IMR-90 (cell line): ENCODE measurements at places on chromosomes 2 and 18. TPM values are rescaled to one million over a fixed set of nuclear protein-coding genes. Genes with fewer than 3 reads are reported as not detected.
A peak's percentile ranks its signal among the peaks of the same experiment; 100 is the strongest.

RPRM gene
- polyA plus RNA-seq = not detected in 2 replicates

DUSP11 gene
- polyA plus RNA-seq = 21.8 and 22.4 TPM in 2 replicates

EMILIN2 gene
- polyA plus RNA-seq = 0.14 and 0.34 TPM in 2 replicates

CTNNA2 gene
- polyA plus RNA-seq = not detected in 2 replicates

MEP1B gene
- polyA plus RNA-seq = not detected in 2 replicates

TTL gene
- polyA plus RNA-seq = 13.4 and 18.2 TPM in 2 replicates

AOX1 gene
- polyA plus RNA-seq = 18.7 and 21.7 TPM in 2 replicates

ALLC gene
- not detected in 2 replicates for polyA plus RNA-seq

DNA sequence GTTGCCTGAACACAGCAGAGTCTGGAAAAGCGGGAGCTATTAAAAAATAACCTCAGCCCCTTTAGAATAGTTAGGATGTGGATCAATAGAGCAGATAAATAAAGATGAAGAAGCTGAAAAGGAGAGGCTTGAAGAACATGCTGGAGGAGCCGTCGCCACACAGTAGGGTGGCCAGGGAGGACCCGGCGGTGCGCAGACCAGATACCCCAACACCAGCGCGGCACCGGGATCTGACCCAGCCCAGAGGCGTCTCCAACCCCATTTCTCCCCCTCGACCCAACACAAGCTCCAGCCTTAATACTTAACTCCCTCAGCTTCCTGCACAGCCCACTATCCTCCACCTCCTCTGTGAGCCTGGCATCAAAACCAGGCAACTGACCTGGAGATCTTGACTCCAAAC, 16.0 kb downstream of the CYB5A start:
- no peaks in the 10 kb centered on the region for H3K27me3 ChIP-seq
- no peak overlapping the region for H3K4me3 ChIP-seq
- DNase-seq = no peak
- H3K4me1 ChIP-seq = no peaks in the 10 kb centered on the region
- H3K36me3 ChIP-seq = no peaks in the 10 kb centered on the region

- H3K4me3 ChIP-seq = no peak overlapping the region
- no peaks in the 10 kb centered on the region for H3K27me3 ChIP-seq
- peaks cover 18% of the 10 kb centered on the region; the same call in 1 of the 2 replicates for H3K4me1 ChIP-seq
- no peaks in the 10 kb centered on the region for H3K36me3 ChIP-seq
- peak overlapping the region; percentile 99 for H3K27ac ChIP-seq
- peak; percentile 84 for DNase-seq
These were observed 435.7 kb downstream of the ZEB2 start for GRCh38 chr2:144084114-144084661.

GRCh38 chr2:235706506-235706905, 212.7 kb downstream of the AGAP1 start:
- peaks cover 8% of the 10 kb centered on the region; the same call in 1 of the 2 replicates for H3K36me3 ChIP-seq
- H3K27me3 ChIP-seq = no peaks in the 10 kb centered on the region
- DNase-seq = no peak
- H3K4me1 ChIP-seq = peaks cover 9% of the 10 kb centered on the region
- no peak overlapping the region for H3K27ac ChIP-seq

GRCh38 chr2:52115750-52116149, 1083.8 kb upstream of the NRXN1 start:
- no peaks in the 10 kb centered on the region for H3K36me3 ChIP-seq
- no peak for DNase-seq
- peaks cover 2% of the 10 kb centered on the region; the same call in 1 of the 2 replicates for H3K4me1 ChIP-seq
- H3K27ac ChIP-seq = no peak overlapping the region
- no peaks in the 10 kb centered on the region for H3K27me3 ChIP-seq

GRCh38 chr18:44897816-44898215, 217.1 kb downstream of the SETBP1 start:
- H3K36me3 ChIP-seq = no peaks in the 10 kb centered on the region
- H3K4me3 ChIP-seq = no peak overlapping the region
- H3K27ac ChIP-seq = no peak overlapping the region
- no peaks in the 10 kb centered on the region for H3K4me1 ChIP-seq
- no peaks in the 10 kb centered on the region for H3K27me3 ChIP-seq
- no peak for DNase-seq

- no peak for DNase-seq
- no peaks in the 10 kb centered on the region for H3K36me3 ChIP-seq
- no peaks in the 10 kb centered on the region for H3K27me3 ChIP-seq
- peaks cover 26% of the 10 kb centered on the region for H3K4me1 ChIP-seq
- H3K27ac ChIP-seq = peak overlapping the region; percentile 73
These were observed 222.7 kb upstream of the EPAS1 start for GRCh38 chr2:46074501-46074900.

- H3K36me3 ChIP-seq = no peaks in the 10 kb centered on the region
- H3K27ac ChIP-seq = no peak overlapping the region
- no peaks in the 10 kb centered on the region for H3K27me3 ChIP-seq
- H3K4me3 ChIP-seq = no peak overlapping the region
- no peaks in the 10 kb centered on the region for H3K4me1 ChIP-seq
- no peak for DNase-seq
These were observed 369.9 kb downstream of the GALR1 start for GRCh38 chr18:77619525-77619924.

GRCh38 chr18:73549236-73549635, 598.4 kb downstream of the FBXO15 start:
- no peaks in the 10 kb centered on the region for H3K36me3 ChIP-seq
- H3K4me3 ChIP-seq = no peak overlapping the region
- no peak overlapping the region for H3K27ac ChIP-seq
- no peaks in the 10 kb centered on the region; the same call in 1 of the 2 replicates for H3K4me1 ChIP-seq

DNA sequence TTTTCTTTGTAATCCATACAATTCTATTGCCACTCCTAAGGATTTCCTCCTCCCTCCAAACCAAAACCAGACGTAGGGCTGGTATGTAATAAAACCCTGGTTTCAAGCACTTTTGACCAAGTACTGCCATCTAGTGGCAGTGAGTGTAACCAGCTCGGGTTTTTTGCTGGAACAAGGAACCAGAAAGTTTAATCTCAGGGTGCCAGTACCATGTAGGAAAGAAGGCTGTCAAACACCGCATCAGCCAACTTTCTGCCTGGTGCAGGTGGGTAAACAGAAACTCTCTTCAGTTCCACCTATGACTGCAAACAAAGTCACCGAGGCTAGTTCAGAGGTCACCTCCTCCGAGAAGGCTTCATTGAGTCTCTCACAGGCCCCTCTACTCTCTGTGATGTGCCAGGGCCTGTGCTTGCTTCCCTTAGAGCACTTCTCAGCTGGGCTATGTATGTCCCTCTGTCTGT, 10.2 kb upstream of the THNSL2 start:
- DNase-seq = peak; percentile 67
- H3K36me3 ChIP-seq = no peaks in the 10 kb centered on the region
- H3K4me1 ChIP-seq = no peaks in the 10 kb centered on the region
- H3K27ac ChIP-seq = no peak overlapping the region
- H3K4me3 ChIP-seq = no peak overlapping the region

DNA sequence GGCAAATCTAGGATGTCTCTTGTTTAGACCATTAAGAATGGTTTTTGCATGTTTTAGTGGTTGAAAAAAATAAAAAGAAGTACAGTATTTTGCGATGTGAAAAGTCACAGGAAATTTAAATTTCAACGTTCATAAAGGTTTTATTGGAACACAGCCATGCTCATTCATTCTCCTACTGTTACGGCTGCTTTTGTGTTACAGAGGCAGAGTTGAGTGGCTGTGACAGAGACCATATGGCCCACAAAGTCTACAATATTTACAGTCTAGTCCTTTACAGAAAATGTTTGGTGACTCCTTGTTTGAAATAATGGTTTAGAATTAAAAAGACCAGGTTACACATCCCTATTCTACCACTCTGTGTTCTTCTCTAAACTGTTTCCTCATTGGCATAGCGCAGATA, 48.1 kb downstream of the MYOM1 start:
- H3K27ac ChIP-seq = no peak overlapping the region
- H3K4me1 ChIP-seq = peaks cover 10% of the 10 kb centered on the region
- no peak overlapping the region for H3K4me3 ChIP-seq
- peaks cover 7% of the 10 kb centered on the region for H3K27me3 ChIP-seq
- H3K36me3 ChIP-seq = no peaks in the 10 kb centered on the region

DNA sequence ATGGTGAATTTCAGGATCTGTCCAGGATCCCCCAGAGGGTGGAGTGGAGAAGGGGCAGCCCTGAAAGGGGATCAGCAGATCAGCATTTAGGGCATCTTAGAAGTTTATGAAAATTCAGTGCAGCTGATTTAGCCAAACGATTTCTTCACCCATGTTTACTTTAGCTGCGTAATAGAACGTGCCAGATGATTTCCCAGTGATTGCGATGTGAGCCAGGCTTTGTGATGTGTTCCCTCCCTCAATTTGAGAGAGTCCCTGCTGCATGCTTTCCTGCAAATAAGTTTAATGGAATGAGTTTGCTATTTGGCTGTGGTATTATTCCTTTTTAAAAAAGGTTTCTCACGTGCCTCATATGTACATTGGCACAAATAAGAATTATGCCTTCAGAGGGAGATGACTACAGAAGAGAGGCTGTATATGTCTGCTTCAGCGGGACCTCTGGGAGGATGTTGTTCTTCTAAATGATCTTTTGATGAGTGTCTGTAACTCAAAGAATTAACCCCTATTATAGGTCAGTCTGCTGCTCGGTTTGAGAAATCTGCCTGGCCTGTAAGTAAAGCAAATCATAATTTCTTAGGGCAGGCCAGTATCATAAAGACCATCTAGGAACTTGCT, 111.9 kb downstream of the MRO start:
- no peaks in the 10 kb centered on the region for H3K4me1 ChIP-seq
- no peaks in the 10 kb centered on the region for H3K36me3 ChIP-seq
- peak; percentile 14 for DNase-seq
- H3K27me3 ChIP-seq = no peaks in the 10 kb centered on the region
- H3K4me3 ChIP-seq = no peak overlapping the region

DNA sequence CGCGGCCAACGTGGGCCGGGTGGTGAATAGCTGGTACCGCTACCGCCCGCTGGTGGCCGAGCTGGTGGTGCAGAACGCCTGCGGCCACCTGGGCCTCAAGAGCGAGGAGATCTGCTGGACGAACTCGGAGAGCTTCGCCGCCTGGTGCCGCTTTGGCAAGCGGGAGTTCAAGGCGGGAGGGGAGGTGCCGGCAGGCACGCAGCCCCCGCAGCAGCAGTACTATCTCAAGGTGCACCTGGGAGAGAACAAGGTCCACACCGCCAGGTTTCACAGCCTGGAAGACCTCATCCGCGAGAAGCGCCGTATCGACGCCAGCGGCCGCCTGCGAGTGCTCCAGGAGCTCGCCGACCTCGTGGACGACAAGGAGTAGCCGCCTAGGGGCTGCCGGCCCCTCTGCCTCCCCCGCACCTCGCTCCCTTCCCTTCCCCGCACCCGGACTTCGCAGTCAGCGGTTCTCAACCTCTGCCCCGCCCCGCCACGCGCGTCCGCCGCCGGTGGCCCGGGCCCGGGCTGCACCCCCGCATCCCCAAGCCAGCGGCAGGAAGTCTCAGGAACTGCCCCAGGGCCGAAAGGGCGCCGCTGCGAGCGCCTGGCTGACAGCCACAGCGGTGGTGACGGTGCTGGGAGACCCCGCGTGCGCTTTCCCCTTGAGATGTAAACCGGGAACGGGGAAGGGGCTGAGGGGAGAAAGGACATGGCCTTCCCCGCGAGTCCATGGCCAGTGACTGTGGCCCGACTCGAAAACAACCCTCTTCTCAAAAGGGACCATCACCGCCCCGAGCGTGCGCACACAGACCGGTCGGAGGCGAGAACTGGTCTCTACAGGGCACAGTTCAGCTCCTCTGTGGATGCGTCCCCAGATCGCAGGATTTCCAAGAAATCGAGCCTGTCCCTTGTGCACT, 2.2 kb downstream of the LRATD1 start:
- no peak overlapping the region for H3K27ac ChIP-seq
- H3K27me3 ChIP-seq = peaks cover 25% of the 10 kb centered on the region
- DNase-seq = peak; percentile 54
- peak overlapping the region; percentile 38 for H3K4me3 ChIP-seq

GRCh38 chr2:202186641-202187202, 51.7 kb downstream of the SUMO1 start:
- DNase-seq = peak; percentile 53
- no peaks in the 10 kb centered on the region for H3K27me3 ChIP-seq
- H3K4me1 ChIP-seq = peaks cover 10% of the 10 kb centered on the region

GRCh38 chr2:79025421-79025820, at the start of gene REG3G:
Gene REG3G (plus strand): TSS chr2:79025702. CDS start chr2:79026094, 392 bp downstream.
- H3K4me3 ChIP-seq = no peak within 1 kb of the TSS
- no peaks in the 10 kb centered on the region for H3K36me3 ChIP-seq
- no peak within 1 kb of the TSS for H3K27ac ChIP-seq
- H3K27me3 ChIP-seq = no peaks in the 10 kb centered on the region

DNA sequence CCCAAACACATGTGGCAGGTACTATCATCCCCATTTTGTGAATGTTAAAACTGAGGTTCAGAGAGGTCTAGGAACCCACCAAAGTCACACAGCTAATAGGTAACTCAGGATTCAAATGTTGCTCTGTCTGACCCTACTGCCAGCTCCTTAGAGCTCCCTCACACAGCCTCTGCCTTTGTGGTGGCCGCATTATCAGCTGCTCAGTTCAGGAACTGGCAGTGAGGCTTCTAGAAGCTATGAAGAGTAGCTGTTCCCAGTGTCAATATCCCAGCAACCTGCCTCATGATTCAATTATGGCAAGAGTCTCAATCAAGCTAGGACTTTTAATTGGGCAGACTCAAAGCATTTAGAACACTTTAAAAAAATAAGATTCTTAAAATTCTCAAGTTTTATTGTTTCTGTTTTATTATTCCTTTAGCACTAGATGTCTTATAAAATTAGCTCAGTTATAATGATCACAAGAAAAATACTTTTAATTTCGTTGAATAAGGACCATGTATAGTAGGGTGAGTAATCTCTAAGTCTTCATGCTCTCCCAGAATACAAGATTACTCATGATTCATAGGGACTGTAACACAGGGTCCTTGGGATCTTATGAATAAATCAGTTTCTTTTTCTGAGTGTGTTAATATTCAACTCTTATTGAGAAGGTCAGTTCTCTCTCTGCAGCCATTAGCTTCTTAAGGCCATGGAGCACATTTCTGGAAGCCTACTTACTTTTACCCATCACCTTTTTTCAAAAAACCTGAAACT, 342.7 kb downstream of the RND3 start:
- no peaks in the 10 kb centered on the region for H3K27me3 ChIP-seq
- H3K36me3 ChIP-seq = no peaks in the 10 kb centered on the region
- peaks cover 7% of the 10 kb centered on the region; the same call in 1 of the 2 replicates for H3K4me1 ChIP-seq
- no peak overlapping the region for H3K4me3 ChIP-seq
- peak; percentile 76 for DNase-seq
- H3K27ac ChIP-seq = no peak overlapping the region

- H3K4me3 ChIP-seq = peak overlapping the region; percentile 97
- H3K36me3 ChIP-seq = peaks cover 2% of the 10 kb centered on the region; the same call in 1 of the 2 replicates
- peak; percentile 31 for DNase-seq
- H3K27me3 ChIP-seq = no peaks in the 10 kb centered on the region
These were observed 1.3 kb downstream of the BIRC6 start for GRCh38 chr2:32358111-32358482.

DNA sequence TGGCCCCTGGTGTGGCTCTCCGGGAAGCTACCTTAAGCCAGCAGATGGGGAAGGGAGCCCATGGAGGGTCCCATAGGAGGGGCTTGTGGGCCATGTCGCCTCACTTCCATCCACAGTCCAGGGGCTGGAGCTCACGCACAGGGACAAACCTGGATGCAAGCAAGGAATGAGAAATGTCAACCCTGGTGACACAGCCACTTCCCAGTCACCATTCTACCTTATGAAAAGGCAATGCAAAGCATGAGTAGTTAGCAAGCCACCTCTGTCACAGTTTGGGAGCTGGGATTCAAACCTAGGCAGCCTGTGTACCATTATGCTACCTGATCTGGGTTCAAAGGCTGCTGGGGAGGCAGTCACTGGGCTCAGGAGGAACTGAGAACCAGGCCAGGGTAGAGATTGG, 170.0 kb upstream of the KLHL29 start:
- H3K4me3 ChIP-seq = no peak overlapping the region
- H3K27me3 ChIP-seq = no peaks in the 10 kb centered on the region; the same call in 1 of the 2 replicates
- H3K27ac ChIP-seq = no peak overlapping the region
- no peaks in the 10 kb centered on the region for H3K36me3 ChIP-seq

GRCh38 chr2:42796427-42797248, 4.3 kb upstream of the HAAO start:
- DNase-seq = no peak
- peaks cover 17% of the 10 kb centered on the region for H3K27me3 ChIP-seq
- no peaks in the 10 kb centered on the region for H3K36me3 ChIP-seq
